ENCODE measurements at places on chromosomes 2 and 18. TPM values are rescaled to one million over a fixed set of nuclear protein-coding genes. Genes with fewer than 3 reads are reported as not detected.

The CHST9 gene
- total RNA-seq: 1.6 TPM

- DNase-seq: no peak
These were observed 180.4 kb upstream of the ZFP36L2 start for GRCh38 chr2:43406651-43407279.

- no peak for DNase-seq
These were observed 64.1 kb downstream of the CHRNA1 start for GRCh38 chr2:174699993-174700766.

- no peak for DNase-seq
These were observed 82.2 kb upstream of the GPC1 start for GRCh38 chr2:240353086-240353798.
